ENCODE measurements at places on chromosomes 7 and 10.

DNA sequence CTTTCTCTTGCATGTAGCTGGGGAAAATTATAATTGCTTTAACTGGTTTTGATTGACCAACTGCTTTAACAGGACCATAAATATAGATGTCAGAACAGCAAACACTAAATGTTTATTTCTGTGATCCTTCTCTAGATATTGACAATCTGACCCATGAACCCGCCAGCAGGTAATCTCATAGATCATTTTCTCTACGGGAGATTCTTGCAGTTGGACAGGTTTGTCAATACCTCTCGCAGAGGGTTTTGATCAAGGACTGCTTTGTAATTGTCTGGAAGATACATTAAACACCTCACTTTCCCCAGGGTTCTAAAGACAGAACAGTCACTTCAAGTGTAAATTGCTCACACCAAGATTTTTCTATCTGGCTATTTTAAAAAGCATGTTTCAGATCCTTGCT, 235.8 kb upstream of the RHOBTB1 start:
- DNase-seq, result no peak

DNA sequence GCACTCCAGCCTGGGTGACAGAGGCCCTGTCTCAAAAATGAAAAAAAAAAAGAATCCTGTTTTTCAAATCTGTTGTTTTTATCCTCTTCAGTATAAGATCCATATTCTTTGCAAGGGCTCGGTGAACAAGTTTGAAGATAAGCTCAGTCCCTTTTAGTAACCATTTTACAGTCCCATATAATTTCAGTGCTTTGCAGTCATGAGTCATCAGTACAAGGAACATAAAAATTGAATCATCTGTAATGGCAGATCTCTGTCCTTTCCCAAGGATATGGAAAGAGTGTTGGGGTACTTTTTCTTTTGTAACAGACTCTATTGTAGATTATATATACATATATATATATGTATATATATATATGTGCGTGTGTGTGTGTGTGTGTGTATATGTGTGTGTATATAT, 52.2 kb upstream of the ZPBP start:
- no peak for DNase-seq

DNA sequence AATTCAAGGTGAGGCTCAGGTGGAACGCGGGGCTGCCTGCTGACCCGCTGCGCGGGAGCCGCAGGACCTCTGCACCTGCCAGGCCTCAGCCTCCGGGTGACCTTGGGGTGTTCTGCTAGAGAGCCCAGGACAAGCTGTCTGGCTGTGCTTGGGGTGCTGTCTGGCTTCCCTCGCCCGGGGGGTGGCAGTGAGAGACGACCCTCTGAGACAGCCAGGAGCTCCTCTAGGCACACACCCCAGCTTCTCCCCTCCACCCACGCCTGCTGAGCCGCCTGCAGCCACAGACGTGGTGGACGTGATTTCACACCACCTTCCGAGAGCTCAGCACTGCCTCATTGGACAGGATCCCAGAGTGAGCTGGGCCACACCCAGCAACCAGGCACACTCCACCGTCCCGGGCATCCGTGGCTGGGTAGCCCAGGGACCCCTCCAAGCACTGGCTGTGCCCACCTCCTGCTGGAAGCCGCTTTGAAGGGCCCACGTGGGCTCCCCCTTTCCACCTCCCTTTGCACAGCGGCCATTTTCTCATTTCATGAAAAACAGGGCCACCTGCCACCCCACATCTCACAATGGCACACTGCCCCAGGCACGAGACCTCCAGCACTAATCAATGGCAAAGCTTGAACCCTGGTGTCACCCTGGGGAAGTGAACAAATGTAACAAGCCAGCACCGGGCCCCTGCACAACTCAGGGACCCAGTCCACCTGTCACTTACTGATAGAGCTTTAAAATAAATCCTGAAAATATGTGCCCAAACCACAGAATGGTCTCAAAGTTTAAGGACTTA, 35.0 kb downstream of the ZFAND2A start:
- DNase-seq, result no peak

GRCh38 chr7:81416659-81417058, 353.2 kb downstream of the HGF start:
- DNase-seq, result no peak

All from fibroblast of skin of abdomen (primary cell).